Activated naive CD4-positive, alpha-beta T cell treated with anti-CD3 and anti-CD28 coated beads, Interleukin-2, amount 50 U/mL, for 16 hours (primary cell): ENCODE measurements at places on chromosomes 1 and 21.

- DNase-seq = no peak
Observed at GRCh38 chr1:193019442-193020026, 39.6 kb downstream of the UCHL5 start.

- no peak for DNase-seq
Observed at GRCh38 chr1:24609949-24610517, 33.1 kb upstream of the SRRM1 start.

DNA sequence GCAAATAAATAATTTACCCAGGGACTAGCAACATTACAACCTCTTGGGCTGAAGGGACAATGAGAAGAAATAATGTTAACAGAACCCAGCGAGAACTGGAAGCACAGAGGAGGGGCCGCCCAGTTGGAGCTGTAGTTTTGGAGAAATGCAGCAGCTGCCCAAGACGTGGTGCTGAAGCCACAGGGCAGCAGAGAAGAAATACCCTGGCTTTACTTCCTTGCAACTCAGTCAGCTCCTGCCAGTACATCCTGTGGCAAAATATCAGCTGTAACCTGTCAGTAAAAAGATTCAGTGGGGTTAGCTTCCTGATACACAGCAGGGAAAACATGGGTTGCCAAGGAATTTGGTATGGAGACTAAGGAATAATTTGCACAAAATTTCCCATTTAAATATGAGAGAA lies 283.6 kb upstream of the USP25 start:
- no peak for DNase-seq

- no peak for DNase-seq
Observed at GRCh38 chr1:63010913-63011660, 227.2 kb downstream of the ATG4C start.

- no peak for DNase-seq
Observed at GRCh38 chr1:40808444-40808843, 24.9 kb downstream of the KCNQ4 start.

- no peak for DNase-seq
Observed at GRCh38 chr1:203440771-203441170, 34.8 kb upstream of the PRELP start.

DNA sequence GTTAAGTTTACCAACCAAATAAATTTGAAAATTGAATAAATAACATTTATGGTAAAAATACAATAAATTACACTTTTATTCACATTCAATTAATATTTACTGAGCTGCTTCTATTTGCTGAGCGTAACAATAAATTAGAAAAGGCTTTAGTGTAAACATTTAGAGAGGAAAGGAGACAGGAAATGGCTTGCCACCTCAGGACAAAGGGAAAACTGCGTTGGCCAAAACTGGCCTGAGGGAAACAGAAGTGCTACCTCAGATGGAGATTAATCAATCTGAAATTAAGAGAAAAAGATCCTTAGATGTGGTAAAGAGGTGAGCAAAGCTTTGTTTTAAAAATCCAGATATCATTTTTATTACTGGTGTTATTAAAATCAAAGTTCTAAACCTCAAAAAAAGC lies 128.0 kb downstream of the SLC44A5 start:
- no peak for DNase-seq

DNA sequence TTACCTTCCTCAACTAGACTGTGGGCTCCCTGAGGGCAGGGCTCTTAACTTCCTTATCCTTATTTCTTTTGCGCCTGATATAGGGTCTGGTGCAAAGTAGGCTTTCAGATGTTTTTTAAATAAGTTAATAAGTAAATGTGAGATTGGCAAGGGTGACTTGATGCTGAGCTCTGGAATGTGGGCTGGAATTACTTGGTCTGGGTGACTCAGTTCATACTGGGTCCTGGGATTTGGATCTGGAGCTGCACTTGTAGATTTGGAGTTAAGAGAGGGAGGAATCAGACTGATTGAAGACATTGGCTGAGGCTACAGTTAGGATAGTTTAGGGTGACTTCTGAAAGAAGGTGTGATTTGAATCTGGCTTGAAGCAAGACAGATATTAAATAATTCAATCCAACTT lies 190.9 kb downstream of the GIPC2 start:
- DNase-seq = no peak

GRCh38 chr1:178096421-178096820 lies 2.5 kb downstream of the RASAL2 start:
- DNase-seq = no peak
